ENCODE measurements at places on chromosomes 3 and 15. TPM values are rescaled to one million over a fixed set of nuclear protein-coding genes. Genes with fewer than 3 reads are reported as not detected.

Gene PIGZ
- total RNA-seq: 3.9 TPM

Gene SYNPR
- total RNA-seq: not detected

Gene IMPG2
- 0.44 TPM for total RNA-seq

Gene CCRL2
- total RNA-seq: 0.62 TPM

Gene COLQ
- total RNA-seq: 0.75 TPM

Gene UBE2E2
- total RNA-seq: 54.9 TPM

Gene ACOX2
- total RNA-seq: 10.2 TPM

Gene SLC4A7
- 99.3 TPM for total RNA-seq

Gene CMTM7
- 10.0 TPM for total RNA-seq

Gene GOLGA8T
- total RNA-seq: not detected

Gene RPLP1
- total RNA-seq: 53.8 TPM

Gene NAALADL2
- 13.7 TPM for total RNA-seq

Gene PXK
- 45.3 TPM for total RNA-seq

Gene CXCR6
- total RNA-seq: under 0.01 TPM

Gene CLDN18
- 0.12 TPM for total RNA-seq

Gene RPP25
- total RNA-seq: 2.1 TPM

Gene MUC20
- total RNA-seq: 0.22 TPM

Gene CDHR4
- total RNA-seq: 0.12 TPM
